ENCODE measurements at places on chromosomes 5 and 9.

GRCh38 chr5:75473463-75473862, 38.0 kb downstream of the CERT1 start:
- DNase-seq = no peak

DNA sequence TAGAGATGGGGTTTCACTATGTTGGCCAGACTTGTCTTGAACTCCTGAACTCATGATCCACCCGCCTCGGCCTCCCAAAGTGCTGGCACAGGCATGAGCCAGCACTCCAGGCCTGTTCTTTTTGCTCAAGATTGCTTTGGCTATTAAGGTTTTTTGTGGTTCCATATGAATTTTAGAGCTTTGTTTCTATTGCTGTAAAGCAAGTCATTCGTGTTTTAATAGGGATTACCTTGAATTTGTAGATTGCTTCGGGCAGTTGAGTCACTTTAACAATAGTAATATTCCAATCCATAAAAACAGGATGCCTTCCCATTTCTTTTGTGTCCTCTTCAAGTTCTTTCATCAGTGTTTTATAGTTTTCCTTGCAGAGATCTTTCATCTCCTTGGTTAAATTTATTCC, 22.1 kb downstream of the C6 start:
- no peak for DNase-seq

DNA sequence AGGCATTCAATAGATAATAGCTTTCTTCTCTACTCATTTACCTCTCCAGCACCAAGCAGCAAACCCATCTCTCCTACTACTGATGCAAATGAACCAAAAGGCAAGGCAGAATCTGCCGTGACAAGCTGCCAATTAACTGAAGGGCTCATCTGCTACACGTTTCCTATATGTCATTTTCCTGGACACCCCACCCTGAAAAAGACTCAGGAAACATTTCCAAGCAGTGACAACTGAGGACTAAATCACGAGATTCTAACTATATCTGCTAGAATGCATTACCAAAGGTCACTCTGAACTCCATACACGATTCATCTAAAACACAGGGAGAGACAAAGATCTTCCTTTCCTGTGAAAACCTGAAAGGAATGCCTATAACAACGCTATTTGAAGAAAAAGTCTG, 12.9 kb downstream of the PLPP1 start:
- no peak for DNase-seq

DNA sequence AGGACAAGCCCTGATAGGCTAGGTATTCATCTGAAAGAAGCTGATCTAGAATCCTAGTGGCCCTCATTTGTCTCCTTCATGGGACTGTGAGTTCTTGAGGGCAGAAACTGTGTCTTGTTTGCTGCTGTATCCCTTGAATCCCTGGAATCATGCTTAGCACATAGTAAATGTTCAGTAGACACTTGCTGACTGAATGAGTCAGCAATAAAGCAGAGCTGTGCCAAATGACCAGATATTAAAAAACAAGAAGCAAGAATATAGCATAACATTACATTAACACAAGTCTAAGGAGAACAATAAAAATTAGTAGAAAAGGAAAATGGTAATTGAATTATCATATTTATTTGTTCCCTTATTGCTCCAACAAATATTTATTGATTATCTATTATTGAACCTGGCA, 420.5 kb downstream of the ZSWIM6 start:
- DNase-seq = no peak

DNA sequence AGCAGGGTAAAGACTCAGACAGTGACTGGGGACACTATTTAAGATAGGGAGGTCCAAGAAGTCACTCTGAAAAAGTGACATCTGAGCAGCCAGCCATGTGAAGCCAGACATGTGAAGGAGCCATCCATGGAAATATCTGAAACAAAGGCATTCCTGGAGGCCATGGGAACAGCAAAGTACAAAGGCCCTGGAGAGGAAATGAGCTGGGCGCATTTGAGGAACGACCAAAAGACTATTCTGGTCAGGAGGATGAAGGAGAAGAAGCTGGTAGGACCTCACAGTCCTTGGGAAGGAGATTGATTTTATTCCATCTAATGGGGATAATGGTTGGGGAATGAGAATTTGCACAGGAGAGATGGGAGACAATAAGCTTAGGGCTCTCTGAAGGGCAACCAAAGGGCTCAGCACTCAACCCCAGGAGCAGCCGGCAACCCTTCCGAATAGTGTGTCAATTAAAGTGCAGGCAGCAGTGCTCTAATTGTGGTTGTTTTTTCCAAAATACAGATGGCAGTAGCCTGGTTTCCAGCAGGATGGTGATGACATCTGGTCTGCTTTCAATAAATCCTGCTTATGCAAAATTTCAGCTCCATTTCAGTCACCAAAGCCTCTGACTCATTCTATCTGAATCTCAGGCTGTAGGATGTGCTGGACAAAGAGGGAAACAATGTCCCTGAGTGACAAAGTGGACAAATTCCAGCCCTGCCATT, 26.7 kb downstream of the FOXI1 start:
- DNase-seq = no peak

DNA sequence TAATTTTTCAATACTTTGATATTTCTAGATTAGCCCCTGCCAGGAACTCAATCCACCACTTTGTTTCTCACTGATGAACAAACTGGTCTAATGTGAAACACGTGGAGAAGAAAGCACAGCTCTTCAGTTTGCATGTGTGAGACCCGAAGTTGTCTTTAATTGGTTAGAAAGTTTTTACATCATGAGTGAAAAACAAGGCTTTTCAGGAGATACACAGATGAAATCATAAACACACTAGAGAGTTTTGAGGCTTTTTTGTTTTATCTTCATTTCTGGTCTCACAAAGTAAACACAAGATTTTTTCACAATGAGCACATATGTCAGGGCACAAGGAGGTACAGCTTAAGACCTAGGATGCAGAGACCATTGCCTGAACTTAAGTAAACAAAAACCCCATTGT, 84.5 kb upstream of the MOCS2 start:
- DNase-seq = no peak

- peak; percentile 33 for DNase-seq
Observed at GRCh38 chr5:1246711-1247431, 21.7 kb downstream of the SLC6A18 start.

GRCh38 chr9:86838519-86839497, 108.5 kb downstream of the GAS1 start:
- no peak for DNase-seq

- no peak for DNase-seq
Observed at GRCh38 chr9:121785673-121786542, 134.5 kb downstream of the DAB2IP start.

GRCh38 chr5:61026004-61026403, 81.0 kb downstream of the NDUFAF2 start:
- DNase-seq = no peak

GRCh38 chr5:180467989-180468731, 26.0 kb upstream of the CNOT6 start:
- DNase-seq = no peak

DNA sequence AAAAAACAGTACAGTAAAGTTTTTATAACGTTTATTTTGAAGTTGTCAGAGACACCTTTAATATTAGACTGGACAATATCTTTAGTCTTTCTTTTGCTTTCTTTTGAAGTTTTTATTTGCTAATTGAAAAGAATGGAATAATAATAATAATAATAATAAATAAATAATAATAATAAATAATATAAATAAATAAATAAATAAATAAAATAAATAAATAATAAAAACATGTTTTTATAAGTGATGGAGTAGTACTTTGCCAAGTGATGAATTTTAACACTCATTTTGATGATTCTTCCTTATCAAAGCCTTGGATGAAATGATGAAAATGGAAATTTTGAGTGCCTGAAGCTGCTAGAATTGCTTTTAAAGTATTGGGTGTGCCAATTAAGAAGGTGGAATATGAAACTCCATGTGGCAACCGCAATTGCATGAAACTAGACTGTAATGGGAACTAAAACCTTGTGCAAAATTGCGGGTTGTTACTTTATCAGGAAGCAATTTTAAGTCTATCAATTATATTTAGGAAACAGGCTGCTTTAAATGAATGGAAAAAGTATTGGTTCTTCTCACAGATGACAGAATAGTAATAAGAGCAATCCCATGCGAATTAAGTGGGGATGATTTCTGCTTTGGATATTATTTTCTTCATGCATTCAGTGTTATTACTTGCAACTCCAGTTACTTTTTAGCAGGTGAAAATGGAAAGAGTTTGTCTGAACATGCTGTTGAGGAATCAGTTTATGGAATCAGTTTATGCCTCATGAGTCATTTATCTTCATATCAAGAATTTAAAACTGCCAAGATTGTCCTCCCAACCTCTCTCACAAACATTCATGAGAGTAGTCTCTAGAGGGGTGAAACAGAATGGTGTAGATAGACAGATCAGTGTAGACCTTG, 4.6 kb downstream of the ANXA1 start:
- no peak for DNase-seq

DNA sequence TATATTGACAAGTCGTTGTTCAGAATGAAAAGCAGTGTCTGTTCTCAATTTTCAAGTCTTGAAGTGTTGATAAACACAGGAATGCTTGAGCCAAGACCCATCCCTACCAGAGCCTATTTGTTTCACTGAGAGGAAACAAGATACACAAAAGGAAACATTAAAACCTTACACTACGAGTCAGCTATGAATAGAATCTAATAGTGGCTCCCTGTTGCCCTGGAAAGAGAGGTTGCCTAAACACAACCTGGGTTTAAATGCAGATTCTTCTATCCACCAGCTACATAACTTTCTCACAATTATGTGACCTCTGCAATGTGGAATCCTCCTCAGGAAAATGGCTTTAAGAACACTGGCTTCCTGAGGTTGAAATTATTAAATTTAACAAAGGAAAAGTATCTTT, 29.1 kb upstream of the BNC2 start:
- no peak for DNase-seq

DNA sequence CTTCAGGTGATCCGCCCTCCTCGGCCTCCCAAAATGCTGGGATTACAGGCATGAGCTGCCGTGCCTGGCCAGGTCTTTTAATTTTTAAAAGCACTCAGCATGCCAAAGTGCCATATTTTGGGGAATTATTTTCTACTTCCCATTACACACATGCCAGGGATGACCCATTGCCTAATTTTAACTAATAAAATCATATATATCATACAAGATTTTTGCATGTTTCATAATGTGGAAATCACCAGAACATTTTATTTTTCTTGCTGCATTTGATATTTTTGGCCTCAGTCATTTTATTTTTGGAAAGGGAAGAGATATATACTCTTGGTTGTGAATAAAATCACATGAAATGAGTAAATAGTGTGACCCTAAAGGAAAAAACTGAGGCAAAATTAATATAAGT, 45.3 kb upstream of the TENT2 start:
- no peak for DNase-seq

- no peak for DNase-seq
Observed at GRCh38 chr5:117054911-117055310, 480.3 kb upstream of the SEMA6A start.

- no peak for DNase-seq
Observed at GRCh38 chr9:91176426-91176825, 185.3 kb downstream of the AUH start.

GRCh38 chr9:38043931-38044623, 24.9 kb downstream of the SHB start:
- DNase-seq = no peak

- DNase-seq = no peak
Observed at GRCh38 chr5:55021410-55021809, 2.6 kb upstream of the GZMK start.

DNA sequence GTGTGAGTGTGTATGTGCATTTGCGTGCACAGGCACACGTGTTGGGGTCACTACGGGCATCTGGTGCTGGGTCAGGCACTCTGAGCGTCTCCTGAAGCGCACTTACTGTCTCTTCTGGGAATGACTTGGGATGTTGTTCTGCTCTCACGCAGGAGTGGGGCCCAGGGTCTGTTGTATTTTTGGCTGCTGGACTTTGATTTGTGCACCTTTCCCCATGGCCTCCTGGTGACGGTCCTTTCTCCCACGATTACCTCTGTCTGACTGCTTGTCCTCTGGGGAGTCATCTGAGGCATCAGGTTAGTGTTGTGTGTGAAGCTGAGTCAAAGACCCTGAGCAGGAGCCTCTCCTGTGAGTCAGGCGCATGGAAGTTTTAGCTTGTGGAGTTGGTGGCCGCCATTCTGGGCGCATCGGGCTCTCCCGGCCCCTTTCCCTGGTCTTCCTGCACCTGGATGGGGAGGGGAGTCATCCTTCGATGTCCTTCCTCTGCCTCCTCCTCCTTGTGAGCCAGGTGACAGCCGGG, 62.1 kb downstream of the RXRA start:
- DNase-seq = no peak

GRCh38 chr5:65651144-65651543, 26.3 kb downstream of the SHLD3 start:
- no peak for DNase-seq

GRCh38 chr9:10876333-10876732, 263.5 kb upstream of the PTPRD start:
- DNase-seq = no peak

DNA sequence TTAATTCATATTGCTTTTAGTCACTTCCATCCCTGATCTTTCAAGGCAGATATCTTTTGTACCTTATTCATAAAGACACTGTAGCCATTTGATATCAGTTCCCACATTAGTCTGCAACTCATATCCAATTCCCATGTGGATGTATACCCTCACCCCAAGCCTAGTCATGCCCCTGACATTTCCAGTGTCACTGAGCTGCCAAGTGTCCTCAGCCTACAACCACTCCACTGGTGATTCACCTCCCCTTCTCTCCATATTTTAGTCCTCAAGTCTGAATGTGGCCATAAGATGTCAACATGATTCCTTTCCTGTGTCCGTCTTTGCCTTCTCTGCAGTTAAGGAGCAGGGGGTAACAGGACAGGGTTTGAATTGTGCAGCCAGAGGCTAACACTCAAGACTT, 346.9 kb downstream of the RAB3C start:
- DNase-seq = no peak

DNA sequence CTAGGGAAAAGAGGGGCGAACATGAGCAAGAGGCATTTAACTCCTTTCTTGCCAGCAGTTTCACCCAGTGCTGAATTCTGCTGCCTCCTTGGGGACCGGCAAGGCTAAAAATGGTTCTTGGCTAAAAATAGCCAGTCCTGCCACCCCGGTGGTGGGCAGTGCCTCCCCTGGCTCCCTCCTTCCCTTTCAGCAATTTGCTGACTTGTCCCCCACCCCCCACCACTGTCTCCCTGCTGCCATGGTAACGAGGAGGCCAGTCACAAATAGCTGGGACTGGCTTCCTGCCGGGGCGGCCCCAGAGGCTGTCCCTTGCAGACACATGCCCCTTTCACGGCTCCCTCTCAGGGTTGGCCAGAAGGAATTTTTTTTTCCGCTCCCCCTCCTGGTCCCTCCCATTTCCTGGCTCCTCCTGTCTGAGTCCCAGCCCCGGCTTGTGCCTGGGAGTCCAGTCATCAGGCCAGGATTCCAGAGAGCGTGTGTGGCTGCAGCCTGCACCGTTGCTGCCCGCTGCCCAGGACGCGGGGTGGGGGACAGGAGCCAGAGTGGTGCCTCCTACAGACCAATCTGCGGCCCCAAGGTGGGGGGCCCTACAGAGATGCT, 130.3 kb downstream of the RGS3 start:
- peak; percentile 98 for DNase-seq

GRCh38 chr5:37071901-37072581, 177.1 kb downstream of the CPLANE1 start:
- DNase-seq = peak; percentile 77

GRCh38 chr9:93669958-93670207, 93.5 kb downstream of the PHF2 start:
- DNase-seq = no peak

GRCh38 chr5:177476531-177477233, 3.2 kb upstream of the DBN1 start:
- no peak for DNase-seq

- no peak for DNase-seq
Observed at GRCh38 chr5:161030229-161030628, 178.2 kb upstream of the ATP10B start.
